ENCODE measurements at places on chromosomes 11 and 22. TPM values are rescaled to one million over a fixed set of nuclear protein-coding genes. Genes with fewer than 3 reads are reported as not detected.

DNA sequence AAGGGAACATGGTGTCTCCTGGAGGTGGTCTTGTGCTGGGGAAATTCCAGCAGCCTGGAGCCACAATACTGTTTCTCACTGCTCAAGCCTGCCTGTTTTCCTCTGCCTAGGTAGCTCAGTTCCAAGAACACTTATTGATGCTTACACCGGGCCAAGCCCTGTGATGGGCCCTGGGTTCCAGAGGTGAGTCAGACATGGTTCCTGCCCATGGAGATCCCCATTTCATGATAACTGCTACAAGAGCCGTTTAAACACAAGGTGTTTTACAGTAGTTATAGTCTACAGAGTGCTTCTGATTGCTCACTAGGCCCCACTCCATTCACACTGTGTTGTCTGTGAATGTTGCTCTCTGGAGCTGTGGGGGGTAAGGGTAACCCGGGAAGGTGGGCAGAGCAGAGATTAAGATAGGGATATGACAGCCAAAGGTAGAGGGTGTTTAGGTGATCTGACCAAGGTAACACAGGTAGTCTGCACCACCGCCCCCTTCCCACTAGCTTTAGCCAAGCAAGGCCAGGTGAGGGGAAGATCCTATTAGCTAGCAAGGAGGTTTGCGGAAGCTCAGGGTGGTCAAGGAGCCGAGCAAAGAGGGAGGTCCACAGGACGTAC is 696 bp upstream of the MICAL2 start:
- no peaks in the 10 kb centered on the region for H3K36me3 ChIP-seq
- peak; percentile 30 for DNase-seq
- peak overlapping the region; percentile 81 for H3K4me3 ChIP-seq
- H3K27ac ChIP-seq: peak overlapping the region; percentile 88
- peaks cover 2% of the 10 kb centered on the region for H3K27me3 ChIP-seq
- H3K4me1 ChIP-seq: peaks cover 20% of the 10 kb centered on the region

- H3K4me3 ChIP-seq: no peak overlapping the region
- no peaks in the 10 kb centered on the region for H3K4me1 ChIP-seq
- DNase-seq: no peak
- H3K27ac ChIP-seq: no peak overlapping the region
Observed at GRCh38 chr11:44409558-44410236, 99.8 kb upstream of the ALX4 start.

DNA sequence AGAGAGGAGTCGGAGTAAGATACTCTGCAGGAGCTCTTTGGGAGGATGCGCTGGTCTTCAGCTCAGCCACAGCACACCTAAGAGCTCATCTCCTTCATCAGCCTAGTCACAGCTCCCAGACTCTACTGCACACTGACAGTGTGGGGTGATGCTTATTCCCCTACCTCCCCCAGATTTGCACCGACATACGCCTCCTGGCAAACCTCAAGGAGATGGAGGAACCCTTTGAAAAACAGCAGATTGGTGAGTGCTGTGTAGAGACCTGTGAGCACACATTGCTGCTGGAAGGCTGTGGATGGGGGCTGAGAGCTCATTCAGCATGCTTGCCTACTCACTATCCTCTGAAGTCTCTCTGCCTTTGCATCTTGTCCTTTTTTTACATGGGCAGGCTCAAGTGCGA is 9.3 kb upstream of the SGSM3 start:
- H3K4me1 ChIP-seq: peaks cover 4% of the 10 kb centered on the region
- no peak overlapping the region for H3K4me3 ChIP-seq
- H3K27me3 ChIP-seq: no peaks in the 10 kb centered on the region

DNA sequence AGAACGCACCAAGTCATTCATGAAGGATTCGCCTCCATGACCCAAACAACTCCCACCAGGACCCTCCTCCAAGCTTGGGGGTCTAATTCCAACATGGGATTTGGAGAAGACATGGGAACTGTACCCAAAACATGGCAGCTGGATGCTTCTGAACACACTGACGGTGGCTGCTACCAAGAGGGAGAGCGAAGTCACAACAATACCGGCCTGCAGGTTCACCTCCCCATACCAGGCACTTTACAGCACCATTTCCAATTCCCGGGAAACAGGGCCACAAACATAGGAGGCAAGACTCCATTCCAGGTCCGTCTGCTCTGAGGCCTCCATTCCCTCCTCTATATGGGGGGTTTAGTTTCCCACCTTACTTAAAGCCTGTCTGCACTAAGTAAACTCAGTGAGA is 75.8 kb downstream of the LINC01488 start:
- no peak overlapping the region for H3K27ac ChIP-seq
- no peak overlapping the region for H3K4me3 ChIP-seq
- H3K36me3 ChIP-seq: no peaks in the 10 kb centered on the region
- peaks cover 23% of the 10 kb centered on the region for H3K27me3 ChIP-seq
- no peak for DNase-seq

GRCh38 chr11:87465716-87466115 is 428.0 kb downstream of the TMEM135 start:
- peaks cover 8% of the 10 kb centered on the region for H3K27me3 ChIP-seq
- no peaks in the 10 kb centered on the region for H3K4me1 ChIP-seq
- no peak overlapping the region for H3K27ac ChIP-seq
- no peak for DNase-seq
- no peaks in the 10 kb centered on the region for H3K36me3 ChIP-seq
- H3K4me3 ChIP-seq: no peak overlapping the region

GRCh38 chr11:18312012-18312411 is 9.9 kb downstream of the HPS5 start:
- H3K36me3 ChIP-seq: peaks cover 9% of the 10 kb centered on the region
- DNase-seq: no peak
- no peak overlapping the region for H3K4me3 ChIP-seq
- no peaks in the 10 kb centered on the region for H3K27me3 ChIP-seq

DNA sequence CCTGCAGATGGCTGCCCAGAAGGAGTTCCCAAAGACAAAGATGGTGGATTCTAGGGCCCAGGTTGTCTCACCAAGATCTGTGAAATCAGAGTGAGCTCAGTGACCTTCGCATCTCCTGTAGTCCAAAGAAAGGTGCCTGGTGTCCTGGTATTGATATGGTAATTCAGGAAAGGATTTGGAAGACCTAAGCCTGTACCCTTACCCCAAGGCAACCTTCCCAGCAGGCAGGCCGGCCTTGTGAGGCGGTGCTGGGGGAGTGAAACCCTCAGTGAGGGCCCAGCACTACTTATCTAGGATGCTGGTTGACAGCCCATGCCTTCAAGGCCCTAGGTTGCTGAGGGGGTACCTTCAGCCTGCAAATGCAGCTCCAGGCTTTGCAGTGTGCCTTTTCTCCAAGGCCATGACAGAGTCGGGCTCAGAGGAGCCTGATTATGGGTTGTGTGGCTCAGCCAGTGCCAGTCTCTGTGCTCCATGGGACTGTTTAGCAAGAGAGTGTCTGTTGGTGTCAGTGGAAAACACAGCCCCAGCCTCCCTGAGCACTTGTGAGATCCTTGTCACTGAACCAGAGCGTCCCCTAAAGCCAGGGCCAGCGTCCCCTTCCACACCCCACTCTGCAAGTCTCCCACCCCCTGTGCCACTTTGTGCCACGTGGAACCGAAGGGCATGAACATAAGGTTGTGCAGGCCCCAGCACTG is 72.8 kb upstream of the MYOD1 start:
- DNase-seq: no peak
- H3K27me3 ChIP-seq: peaks cover 39% of the 10 kb centered on the region
- H3K27ac ChIP-seq: no peak overlapping the region
- H3K4me1 ChIP-seq: no peaks in the 10 kb centered on the region
- H3K4me3 ChIP-seq: no peak overlapping the region
- H3K36me3 ChIP-seq: no peaks in the 10 kb centered on the region

DNA sequence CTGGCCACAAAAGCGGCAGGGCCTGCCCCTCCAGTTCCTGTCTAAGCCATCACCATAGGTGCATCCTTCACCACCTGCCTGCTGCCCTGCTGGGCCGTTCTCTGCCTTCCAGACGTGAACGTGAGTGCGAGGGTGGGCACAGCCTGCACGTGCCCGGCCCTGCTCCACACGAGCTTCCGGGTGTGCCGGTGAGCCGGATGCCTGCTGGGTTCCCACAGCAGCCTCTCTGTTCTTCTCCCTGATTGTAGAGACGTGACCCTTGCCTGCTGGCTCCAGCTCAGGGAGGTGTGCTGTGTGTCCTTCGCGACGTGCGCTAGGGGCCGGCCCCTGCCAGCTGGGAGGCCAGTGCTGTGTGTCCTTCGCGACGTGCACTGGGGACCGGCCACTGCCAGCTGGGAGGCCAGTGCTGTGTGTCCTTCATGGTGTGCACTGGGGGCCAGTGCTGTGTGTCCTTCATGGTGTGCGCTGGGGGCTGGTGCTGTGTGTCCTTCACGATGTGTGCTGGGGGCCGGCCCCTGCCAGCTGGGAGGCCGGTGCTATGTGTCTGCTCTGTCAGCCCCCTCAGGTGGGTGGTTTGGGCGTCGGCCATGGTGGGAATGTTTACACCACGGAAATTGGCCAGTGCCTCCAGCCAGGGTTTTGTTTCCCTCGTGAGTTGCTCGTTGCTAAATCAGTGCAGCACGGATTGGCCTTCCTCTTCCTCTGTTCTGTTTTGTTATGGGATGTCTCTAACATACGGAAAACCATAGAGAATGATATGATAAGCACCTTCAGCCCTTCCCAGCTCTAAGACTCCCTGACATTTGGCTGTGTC is 35.4 kb upstream of the BRSK2 start:
- no peak overlapping the region for H3K4me3 ChIP-seq
- H3K27me3 ChIP-seq: peaks cover 9% of the 10 kb centered on the region
- DNase-seq: no peak
- no peak overlapping the region for H3K27ac ChIP-seq
- no peaks in the 10 kb centered on the region for H3K4me1 ChIP-seq

GRCh38 chr11:64850979-64851567 is 6.6 kb upstream of the CDC42BPG start:
- DNase-seq: peak; percentile 84
- H3K27ac ChIP-seq: peak overlapping the region; percentile 87
- peaks cover 75% of the 10 kb centered on the region for H3K4me1 ChIP-seq
- H3K27me3 ChIP-seq: no peaks in the 10 kb centered on the region
- H3K36me3 ChIP-seq: peaks cover 33% of the 10 kb centered on the region

GRCh38 chr11:105297463-105297862 is 157.9 kb upstream of the CARD18 start:
- H3K36me3 ChIP-seq: peaks cover 1% of the 10 kb centered on the region
- no peak overlapping the region for H3K4me3 ChIP-seq
- H3K27ac ChIP-seq: peak overlapping the region; percentile 79
- peaks cover 8% of the 10 kb centered on the region for H3K4me1 ChIP-seq

DNA sequence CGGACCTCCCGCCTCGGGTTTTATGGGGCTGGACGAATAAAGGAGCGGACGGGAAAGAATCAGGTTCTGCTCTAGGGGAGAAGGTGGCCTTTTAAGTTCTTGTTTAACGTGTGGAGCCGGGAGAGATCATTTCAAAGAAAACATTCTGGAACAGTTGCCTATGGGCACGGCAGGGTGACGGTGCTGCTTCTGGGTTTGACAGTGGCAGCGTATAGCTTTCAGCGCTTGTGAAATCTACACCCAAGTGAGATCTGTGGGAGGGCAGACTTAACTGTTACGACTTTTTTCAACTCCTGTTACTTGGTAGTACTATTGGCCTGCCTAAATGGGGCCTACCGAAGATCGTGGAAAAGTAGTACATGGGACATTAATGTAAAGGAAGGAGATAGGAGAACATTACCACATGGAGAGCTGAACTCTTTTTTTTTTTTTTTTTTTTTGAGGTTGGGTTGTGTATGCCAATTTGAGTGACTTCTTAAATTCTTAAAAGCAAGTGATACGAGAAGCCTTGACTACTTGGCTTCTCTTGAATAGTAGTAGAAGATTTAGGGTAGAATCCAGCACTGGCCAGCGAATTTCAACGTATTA is 743 bp downstream of the USP47 start:
- DNase-seq: peak; percentile 61
- no peak overlapping the region for H3K4me3 ChIP-seq
- no peaks in the 10 kb centered on the region for H3K36me3 ChIP-seq
- peaks cover 31% of the 10 kb centered on the region for H3K4me1 ChIP-seq
- no peak overlapping the region for H3K27ac ChIP-seq

DNA sequence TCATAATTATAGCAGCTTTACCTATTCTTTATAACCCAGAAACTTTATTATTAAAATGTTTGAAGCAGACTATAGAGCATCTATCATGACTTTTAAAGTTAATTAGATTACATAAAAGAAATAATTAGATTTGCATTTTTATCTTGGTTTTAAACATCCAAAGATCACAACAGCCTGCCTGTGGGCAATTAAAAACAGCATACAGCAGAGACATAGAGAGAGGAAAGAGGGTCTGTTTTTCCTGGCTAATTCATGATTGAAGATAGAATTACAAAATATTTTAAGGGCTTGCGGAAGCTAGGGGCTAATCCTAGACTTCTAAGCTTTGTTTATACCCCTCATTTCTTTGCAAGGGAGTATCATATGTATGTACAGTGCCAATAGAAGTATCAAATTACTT is 178.1 kb downstream of the SOX6 start:
- H3K4me1 ChIP-seq: no peaks in the 10 kb centered on the region
- DNase-seq: no peak
- no peak overlapping the region for H3K27ac ChIP-seq
- no peaks in the 10 kb centered on the region for H3K27me3 ChIP-seq
- no peaks in the 10 kb centered on the region for H3K36me3 ChIP-seq

DNA sequence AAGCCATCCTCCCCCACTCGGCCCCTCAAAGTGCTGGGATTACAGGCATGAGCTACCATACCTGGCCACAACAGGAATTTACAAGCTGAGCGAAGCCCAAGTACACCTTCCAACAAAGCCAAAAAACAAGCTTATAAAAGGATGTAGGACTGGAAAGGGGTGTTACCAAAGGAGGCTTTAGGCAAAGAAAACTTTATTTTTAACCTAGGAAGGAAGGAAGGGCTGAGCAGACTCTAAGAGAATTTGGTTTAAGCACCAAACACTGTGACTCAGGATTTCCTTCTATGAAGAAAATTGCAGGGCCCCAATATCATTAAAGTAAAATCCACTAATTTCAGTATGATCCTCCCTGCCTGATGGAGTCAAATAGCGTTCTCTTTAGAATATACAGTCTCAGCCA is 12.1 kb downstream of the DENND5A start:
- no peak for DNase-seq
- peaks cover 22% of the 10 kb centered on the region for H3K36me3 ChIP-seq
- H3K27ac ChIP-seq: no peak overlapping the region
- H3K4me3 ChIP-seq: no peak overlapping the region
- H3K27me3 ChIP-seq: no peaks in the 10 kb centered on the region

- H3K4me3 ChIP-seq: peak overlapping the region; percentile 94
- peaks cover 30% of the 10 kb centered on the region for H3K36me3 ChIP-seq
- H3K4me1 ChIP-seq: peaks cover 15% of the 10 kb centered on the region
- H3K27me3 ChIP-seq: no peaks in the 10 kb centered on the region
- peak overlapping the region; percentile 91 for H3K27ac ChIP-seq
- no peak for DNase-seq
Observed at GRCh38 chr11:9462172-9462799, 1.5 kb downstream of the ZNF143 start.

MS4A14 gene
- not detected for total RNA-seq

C11orf91 gene
- total RNA-seq: 0.28 TPM

GAB4 gene
- total RNA-seq: 0.14 TPM

NPTXR gene
- 0.85 TPM for total RNA-seq

MYRF gene
- 0.68 TPM for total RNA-seq

OR10W1 gene
- total RNA-seq: not detected

TSPAN32 gene
- total RNA-seq: 5.5 TPM

C1QTNF4 gene
- not detected for total RNA-seq

All from activated naive CD8-positive, alpha-beta T cell treated with anti-CD3 and anti-CD28 coated beads for 36 hours (primary cell).